ENCODE measurements at places on chromosomes 5 and 9.

DNA sequence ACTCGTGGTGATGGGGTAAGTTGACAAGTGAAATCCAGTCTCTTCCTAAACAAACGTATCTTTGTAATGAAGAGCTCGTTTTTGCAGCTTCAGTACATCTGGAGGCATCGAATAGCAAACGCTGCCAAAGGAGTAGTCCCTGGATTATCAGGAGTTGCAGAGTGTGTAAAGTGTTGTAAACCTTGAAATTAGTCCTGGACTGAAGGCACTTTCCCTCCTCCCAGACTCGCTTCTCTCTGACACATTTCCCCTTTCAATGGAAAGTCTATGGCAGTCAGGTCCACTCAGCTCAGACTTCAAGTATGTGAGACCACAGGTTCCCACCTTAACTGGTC lies 1.5 kb upstream of the PBX3 start:
- DNase-seq = no peak

- DNase-seq = no peak
These were observed 147.6 kb downstream of the GAPVD1 start for GRCh38 chr9:125409217-125409636.

DNA sequence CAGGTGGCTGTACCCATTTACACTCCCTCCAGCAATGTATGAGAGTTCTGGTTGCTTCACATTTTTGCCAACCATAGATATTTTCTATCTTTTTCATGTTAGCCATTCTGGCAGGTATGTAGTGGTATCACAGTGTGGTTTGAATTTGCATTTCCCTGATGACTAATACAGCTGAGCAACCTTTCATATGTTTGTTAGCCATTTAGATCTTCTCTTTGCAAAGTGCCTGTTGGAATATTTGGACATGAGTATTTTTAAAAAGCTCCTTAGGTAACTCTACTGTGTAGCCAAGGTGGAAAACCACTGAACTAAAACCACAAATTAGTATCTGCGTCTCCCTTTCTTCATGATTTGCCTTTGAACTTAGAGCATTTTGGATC lies 31.9 kb downstream of the IRF1 start:
- no peak for DNase-seq

- DNase-seq = no peak
These were observed 81.7 kb downstream of the PDE8B start for GRCh38 chr5:77292026-77292757.

- no peak for DNase-seq
These were observed 375.2 kb upstream of the IRX2 start for GRCh38 chr5:3126639-3127038.

- DNase-seq = no peak
These were observed 71.5 kb downstream of the FBN2 start for GRCh38 chr5:128466554-128466953.

DNA sequence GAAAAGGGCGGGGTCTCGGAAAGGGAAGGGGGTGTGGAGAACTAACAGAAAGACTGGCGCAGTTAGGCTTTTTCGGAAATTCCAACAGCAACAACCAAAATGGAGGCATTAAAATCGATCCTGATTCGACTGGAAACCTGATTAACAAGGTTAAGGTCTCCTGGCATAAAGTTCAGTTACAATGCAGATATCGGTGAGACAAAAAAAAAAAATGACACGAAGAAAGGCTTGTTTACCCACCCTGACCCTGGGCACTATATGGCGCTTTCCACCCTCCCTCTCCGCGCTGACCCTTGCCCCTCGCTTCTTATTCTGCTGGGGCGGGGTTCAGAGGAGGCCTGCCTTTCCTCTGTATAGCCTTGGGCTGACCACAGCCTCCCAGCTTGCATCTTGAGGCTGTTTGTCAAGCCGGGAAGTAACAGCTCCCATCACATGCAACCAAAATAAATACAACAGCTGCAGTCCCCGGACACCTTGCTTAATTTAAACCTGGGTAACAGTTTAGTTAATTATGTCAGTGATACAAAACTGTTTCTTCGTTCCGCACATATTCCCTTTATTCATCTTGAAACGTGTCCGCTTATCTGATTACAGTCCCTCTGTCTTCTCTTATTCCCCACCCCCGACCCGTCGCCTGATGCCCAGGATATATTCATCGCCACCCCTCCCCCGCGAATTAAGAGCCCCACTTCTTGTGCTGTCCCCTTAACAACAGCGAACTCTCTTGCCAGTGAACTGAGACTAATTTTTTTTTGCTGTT lies 795 bp upstream of the PJA2 start:
- peak; percentile 65 for DNase-seq

GRCh38 chr5:131005963-131006684 lies 158.9 kb downstream of the HINT1 start:
- peak; percentile 44 for DNase-seq

DNA sequence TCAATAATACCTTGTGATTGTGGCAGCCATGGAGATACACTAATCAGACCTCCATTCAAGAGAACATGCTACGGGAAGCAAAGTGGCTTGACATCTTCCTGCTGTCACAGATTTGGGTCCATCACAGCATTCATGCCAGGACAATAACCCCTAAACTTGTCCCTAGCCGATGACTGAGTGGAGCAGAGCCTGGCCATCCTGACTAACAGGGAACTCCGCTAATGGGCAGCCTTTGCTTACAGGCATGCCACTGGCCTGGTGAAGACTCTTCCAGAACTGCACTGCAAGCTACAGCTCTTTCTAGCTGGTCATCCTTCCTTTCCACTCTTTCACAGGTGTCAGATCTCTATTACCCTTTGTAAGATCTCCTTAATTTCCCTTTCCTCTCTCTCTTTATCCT lies 16.0 kb downstream of the FAM174A start:
- DNase-seq = no peak

DNA sequence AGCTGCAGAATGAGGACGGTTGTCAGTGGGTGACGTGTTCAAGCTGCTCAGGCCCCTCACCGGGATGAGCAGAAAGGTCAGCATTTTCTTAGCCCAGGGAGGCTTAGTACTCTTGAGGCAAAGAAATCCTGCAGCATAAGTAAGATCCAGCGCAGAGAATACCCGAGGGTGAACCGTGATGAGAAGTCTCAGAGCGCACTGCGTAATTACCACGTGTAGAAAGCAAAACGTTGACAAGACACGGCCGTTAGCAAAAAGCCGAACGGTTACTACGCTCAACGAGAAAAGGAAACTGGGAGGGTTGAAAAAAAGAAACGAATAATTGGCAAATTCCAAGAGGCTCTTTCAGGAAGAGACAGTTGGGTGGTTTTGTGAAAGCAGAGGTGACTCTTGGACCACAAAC lies 104.0 kb downstream of the COL23A1 start:
- no peak for DNase-seq

DNA sequence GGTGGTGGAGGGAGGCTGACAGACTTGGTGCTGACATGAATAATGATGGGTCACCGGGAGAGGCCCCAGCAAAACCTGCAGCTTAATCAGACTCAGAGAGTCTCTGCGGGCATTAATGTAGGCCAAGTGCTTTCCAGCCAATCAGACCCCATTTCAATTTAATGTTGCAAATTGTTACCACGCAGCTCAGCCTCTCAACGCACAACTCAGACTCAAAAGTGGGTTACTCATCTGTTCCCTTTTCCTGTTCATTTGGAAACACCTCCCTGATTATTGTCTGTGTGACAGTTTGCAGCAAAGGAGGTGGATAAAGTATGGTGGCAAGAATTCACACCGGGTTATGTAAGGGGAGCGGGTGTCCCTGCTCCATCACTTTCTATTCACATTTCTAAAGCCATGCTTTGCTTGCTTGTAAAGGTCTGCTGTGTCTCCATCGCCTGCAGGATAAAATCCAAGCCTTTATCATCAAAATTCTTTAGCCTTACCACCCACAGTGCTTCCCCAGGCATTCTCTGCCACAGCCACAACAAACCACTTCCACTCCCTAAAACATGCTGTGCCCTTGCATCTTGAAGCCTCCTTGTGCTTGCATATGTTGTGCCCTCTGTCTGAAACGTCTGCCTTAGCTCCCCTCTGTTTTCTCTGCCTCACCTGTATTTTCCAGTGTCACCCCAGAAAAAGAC lies 156.5 kb downstream of the ASTN2 start:
- DNase-seq = no peak

- no peak for DNase-seq
These were observed 532.1 kb downstream of the PDE4D start for GRCh38 chr5:59361454-59361853.

- DNase-seq = no peak
These were observed 87.9 kb downstream of the SLC1A3 start for GRCh38 chr5:36694351-36694750.

DNA sequence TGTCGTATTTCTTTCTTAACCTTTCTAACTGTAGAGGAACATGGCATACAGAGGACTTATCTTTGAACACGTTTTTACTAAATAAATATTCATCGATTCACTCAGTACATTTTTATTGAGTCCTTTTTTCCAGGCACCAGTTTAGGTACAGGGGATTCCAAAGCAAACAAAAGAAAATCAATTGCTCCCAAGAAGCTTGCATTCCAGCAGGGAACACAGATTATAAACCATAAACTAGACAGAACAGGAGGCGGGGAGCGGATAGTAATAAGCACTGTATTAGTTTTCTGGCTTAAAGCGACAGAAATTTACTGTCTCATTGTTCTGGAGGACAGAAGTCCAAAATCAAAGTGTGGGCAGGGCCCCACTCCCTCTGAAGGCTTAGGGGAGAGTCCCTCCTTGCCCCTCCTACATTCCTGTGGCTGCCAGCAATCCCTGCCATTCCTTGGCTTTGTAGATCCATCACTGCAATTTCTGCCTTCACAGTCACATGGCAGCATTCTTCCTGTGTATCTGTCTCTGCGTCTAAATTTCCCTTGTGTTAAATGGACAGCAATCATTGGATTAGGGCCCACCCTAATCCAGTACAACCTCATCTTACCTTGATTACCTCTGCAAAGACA lies 115.5 kb downstream of the COL23A1 start:
- DNase-seq = no peak

DNA sequence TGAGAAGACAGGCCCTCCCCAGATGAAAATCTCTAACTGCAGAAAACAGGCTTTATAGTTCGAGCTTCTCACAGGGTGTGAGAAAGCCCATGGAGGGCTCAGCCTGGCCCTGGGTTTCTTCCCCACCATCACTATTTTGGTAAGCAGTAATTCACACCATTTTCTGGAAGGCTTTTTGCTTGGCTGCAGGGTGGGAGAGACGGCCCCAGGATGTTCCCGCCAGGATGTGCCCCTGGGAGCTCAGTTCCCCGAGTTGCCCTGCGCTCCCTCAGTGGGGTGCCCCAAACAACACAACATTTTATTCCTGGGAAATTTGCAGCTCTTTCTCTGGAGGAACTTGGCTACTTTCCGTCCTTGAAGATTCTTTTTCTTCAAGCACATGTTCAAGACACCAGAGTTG lies 100.8 kb downstream of the HSD17B3 start:
- DNase-seq = no peak

DNA sequence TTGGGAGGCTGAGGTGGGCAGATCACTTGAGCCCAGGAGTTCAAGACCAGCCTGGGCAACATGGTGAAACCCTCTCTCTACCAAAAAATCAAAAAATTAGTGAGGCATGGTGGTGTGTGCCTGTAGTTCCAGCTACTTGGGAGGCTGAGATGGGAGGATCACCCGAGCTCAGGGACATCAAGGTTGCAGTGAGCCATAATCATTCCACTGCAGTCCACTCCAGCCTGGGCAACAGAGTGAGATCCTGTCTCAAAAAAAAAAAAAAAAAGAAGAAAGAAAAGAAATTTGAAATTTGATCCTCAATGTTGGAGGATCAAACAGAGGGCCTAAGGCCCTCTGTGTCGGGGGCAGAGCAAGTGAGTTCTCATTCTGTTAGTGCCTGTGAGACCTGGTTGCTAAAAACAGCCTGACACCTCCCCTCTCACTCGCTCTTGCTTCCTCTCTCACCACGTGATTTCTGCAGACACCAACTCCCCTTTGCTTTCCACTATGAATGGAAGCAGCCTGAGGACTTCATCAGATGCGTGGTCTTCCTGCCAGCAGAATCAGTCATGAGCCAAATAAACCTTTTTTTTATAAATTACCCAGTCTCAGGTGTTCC lies 8.4 kb upstream of the GOLPH3 start:
- DNase-seq = no peak

- DNase-seq = no peak
These were observed 88.6 kb downstream of the JAK2 start for GRCh38 chr9:5073701-5074100.

GRCh38 chr9:105299190-105299854 lies 54.9 kb downstream of the SLC44A1 start:
- DNase-seq = no peak

- DNase-seq = no peak
These were observed 35.6 kb upstream of the TRIO start for GRCh38 chr5:14107536-14107935.

GRCh38 chr9:106921341-106921899 lies 58.5 kb downstream of the ZNF462 start:
- DNase-seq = no peak

- DNase-seq = no peak
These were observed 815.8 kb downstream of the EFNA5 start for GRCh38 chr5:106854922-106855321.

DNA sequence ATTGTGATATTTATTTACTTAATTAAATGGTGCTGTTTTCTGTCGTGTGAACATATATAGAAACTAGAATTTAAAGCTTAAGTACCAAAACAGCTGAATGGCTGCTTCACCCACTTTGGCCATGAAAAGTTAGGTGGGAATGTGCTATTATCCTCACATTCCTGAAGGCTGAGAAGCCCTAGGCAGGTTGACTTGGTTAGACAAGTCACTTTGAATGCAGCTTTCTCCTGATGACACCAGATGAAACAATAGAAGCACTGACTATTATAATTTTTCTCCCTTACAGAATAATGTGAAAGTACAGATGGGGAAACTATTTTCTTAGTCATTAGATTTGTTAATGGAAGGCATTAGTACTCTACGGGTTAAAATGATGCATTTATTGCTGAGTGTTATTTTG lies 65.1 kb upstream of the C5orf46 start:
- DNase-seq = no peak

- DNase-seq = no peak
These were observed 670 bp upstream of the KIF2A start for GRCh38 chr5:62305358-62305714.

All from endothelial cell (in vitro differentiated cells).